Activated CD8-positive, alpha-beta memory T cell treated with anti-CD3 and anti-CD28 coated beads, Interleukin-2, amount 50 U/mL, for 48 hours (primary cell): ENCODE measurements at places on chromosomes 2 and 18.

DNA sequence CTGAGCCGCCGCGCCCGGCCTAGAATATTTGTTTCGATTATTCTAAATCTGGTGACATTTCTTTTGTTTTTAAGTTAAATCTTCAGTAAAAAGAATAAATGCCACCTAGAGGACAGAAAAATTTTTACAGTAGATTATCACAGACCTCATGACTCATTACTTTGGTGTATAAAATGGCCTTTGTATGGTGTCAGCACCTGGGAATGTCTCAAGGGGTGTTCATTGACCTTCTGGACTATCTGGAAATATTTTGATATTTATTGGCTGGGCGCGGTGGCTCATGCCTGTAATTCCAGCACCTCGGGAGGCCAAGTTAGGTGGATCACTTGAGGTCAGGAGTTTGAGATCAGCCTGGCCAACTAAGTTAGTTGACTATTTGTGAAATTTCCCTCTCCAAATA is 30.3 kb upstream of the SLC30A6 start:
- DNase-seq = no peak

DNA sequence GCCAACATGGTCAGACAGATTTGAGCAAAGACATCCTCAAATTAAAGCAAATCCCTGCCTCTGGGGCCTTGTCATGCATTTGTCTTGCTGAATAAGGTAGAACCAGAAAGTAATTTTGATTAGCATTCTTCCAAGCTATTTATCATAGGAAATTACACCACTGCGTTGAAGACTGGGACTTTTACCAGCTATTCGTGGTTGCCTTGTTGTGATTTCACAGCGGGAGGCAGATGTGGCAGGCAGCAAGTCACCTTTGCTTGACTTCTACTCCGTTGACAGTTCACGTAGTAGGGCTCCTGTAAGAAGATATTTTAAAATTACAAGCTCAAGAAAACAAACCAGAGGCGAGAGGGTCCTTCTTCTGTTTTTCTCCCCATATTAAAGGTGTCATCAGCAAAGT is 80.6 kb downstream of the EN1 start:
- no peak for DNase-seq

GRCh38 chr2:164824872-164825271 is 16.8 kb downstream of the COBLL1 start:
- DNase-seq = no peak

GRCh38 chr2:183037074-183037552 is 1.1 kb downstream of the NCKAP1 start:
- DNase-seq = no peak

GRCh38 chr2:225670111-225670974 is 270.8 kb downstream of the NYAP2 start:
- no peak for DNase-seq

DNA sequence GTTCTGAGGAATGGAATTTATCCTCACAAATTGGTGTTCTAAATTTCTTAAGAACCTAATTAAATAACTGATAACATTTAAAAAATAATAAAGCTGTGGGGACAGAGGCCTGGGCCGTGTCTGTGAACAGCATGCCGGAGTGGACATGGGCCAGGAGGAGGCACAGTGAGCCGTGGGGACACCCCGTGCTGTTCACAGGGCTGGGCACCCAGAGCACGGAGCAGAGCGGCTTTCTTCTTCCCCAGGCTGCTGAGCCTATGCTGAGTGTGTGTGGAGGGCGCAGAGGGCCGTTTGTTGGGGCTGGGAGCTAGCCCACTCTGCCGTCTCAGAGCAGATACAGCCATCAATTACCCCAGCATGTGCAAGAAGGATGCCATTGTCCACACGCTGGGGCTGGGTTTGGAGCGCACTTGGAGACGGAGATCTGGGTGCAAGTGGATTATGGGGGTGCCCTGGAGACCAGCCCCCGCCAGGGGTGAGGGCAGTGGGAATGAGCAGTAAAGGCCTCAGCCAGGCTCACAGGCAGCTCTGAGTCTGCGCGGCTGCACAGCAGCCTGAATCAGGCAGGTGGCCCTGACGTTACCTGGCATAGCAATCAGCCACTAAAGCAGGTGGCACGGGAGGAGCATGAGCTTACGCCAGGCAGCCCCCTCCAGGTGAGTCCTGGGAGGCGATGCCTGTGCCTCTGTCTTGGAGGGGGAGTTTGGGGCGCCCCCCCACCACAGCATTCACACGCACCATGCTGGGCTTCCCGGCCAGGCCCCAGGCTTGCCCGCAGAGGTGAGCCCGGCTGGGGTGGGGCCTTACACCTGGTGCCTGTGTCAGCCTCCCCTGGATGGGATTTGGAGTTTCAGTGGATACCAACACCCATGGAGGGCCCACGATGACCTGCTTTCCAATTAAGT is 52.1 kb upstream of the SLC66A3 start:
- DNase-seq = peak; percentile 37

- no peak for DNase-seq
Observed at GRCh38 chr2:125227843-125228392, 1202.8 kb downstream of the CNTNAP5 start.

DNA sequence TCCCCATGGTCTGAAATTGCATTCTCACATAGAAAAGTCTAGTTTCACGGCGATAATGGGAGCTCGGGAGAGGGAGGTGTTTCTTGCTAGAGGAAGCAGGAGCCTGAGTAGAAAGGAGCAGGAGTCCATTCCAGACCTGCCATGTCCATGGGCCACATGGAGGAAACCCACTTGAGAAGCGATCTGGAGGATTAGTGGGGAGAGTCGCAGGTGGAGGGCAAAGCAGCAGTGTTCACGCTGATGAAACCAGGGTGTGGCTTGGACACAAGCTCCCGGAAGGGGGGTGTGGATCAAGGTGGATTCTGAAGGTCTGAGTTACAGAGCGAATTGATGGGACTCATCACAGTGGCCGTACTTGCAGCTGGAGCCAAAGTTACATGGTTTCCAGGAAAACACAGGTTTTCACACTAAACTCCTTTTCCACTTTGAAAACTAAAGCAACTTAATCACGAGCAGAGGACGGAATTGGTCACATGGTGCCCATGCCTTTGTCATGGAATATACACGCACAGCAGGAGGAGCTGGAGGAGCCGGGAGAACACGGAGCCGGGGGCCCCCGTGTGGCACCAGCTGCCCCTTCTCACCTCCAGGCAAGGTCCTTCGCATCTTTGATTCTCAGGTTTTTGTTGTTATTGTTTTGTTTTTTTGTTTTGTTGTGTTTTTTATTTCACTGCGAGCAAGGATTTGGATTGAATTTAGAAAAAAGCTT is 255.1 kb upstream of the MYT1L start:
- no peak for DNase-seq

- no peak for DNase-seq
Observed at GRCh38 chr2:118848381-118849225, 1.2 kb upstream of the EN1 start.

DNA sequence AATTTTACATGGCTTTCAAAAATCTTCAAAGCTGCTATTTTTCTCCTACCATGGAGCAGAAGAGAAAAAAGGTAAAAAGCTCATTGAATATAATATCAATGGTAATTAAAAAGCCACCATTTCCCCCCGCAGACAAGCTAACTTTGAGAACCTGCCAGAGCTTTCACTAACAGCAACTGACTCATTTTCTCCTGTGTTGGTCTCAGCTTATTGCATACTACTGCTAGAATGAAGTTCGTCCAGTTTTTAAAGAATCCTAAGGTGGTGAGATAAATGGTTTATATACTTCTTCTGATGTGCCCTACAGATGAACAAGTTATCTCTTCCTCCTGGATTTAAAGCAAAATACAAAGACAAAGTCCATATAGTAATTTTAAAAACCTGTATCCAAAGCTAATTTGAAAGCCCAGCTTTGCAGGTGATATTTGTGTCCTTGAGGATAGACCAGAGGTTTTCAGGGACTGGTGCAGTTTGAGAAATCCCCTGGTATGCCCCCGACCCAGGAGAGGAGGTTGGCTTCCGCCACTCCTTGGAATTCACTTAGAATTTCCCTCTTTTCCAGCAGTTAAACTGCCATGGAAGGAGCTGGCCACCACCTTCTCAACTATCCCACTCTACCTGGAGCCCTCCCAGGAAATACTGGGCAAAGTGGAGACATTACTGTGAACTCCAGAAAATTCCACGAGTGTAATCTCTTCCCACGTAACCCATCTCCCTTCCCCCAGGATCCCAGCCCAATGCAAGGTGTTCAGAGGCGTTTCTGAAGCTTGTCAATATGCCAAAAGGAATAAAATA is 17.5 kb downstream of the YPEL5 start:
- DNase-seq = no peak

- no peak for DNase-seq
Observed at GRCh38 chr2:180255981-180256380, 248.9 kb upstream of the CWC22 start.

DNA sequence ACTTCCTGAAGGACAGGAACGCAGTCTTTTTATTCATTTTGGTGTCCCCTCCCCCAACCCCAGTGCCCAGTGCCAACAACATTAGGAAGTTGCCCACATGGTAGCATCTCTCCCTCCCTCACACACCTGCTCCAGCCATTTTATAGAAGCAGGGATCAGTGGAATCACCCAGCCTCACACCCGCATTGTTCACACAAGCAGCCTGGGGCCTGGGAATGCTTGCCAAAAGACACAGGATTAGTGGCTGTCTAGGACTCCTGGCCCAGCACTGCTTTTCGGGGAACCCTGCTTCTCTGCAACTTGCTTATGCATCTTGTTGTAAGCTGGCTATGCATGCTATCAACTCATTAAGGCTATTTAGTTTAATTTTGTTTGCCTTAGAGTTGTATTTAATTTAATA is 17.9 kb downstream of the TMEM37 start:
- no peak for DNase-seq

DNA sequence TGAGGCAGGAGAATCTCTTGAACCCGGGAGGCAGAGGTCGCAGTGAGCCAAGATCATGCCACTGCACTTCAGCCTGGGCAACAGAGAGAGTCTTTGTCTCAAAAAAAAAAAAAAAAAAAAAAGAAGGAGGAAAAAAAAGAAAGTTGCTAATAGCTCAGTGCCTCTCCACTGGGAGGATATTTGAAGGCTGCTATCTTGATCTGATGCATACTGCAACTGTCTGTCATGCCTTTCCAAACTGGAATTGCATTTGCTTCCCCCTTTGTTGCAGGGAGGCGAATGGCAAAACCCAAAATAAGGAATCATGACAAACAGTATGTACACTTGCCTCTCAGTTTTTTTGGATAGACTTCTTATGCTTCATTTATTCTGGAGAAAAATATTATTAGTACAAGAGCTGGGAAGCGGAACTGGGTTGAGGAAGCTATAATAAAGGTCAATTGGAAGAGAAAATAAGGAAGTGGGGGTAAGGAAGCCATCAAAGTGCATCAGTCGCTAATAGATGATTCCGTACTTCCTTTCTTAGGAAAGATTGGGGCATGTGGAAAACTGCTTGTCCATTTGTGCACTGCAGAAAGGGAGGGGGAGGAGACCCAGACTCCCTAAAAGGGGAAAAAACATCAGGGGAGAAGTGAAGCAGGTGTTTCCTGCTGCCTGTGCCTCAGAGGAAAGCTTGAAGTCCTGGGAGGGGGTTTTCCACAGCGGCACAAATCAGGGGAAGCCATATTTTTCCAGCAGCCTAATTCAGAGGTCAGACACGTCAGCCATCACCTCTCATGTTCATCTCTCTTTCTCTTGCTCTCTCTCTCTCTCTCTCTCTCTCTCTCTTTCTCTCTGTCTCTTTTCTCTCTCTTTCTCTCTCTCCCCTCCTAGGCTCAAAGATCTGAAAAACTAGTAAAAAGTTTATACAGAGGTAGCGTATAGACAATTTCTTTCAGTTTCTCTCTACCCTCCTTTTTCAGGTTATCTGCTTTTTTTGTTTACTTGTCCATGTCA is 301.4 kb upstream of the TNP1 start:
- no peak for DNase-seq
